Stimulated activated CD8-positive, alpha-beta memory T cell treated with anti-CD3 and anti-CD28 coated beads, Interleukin-4, amount 100 ng/mL, for 1 hour (primary cell): ENCODE measurements at places on chromosomes 13 and 19.

DNA sequence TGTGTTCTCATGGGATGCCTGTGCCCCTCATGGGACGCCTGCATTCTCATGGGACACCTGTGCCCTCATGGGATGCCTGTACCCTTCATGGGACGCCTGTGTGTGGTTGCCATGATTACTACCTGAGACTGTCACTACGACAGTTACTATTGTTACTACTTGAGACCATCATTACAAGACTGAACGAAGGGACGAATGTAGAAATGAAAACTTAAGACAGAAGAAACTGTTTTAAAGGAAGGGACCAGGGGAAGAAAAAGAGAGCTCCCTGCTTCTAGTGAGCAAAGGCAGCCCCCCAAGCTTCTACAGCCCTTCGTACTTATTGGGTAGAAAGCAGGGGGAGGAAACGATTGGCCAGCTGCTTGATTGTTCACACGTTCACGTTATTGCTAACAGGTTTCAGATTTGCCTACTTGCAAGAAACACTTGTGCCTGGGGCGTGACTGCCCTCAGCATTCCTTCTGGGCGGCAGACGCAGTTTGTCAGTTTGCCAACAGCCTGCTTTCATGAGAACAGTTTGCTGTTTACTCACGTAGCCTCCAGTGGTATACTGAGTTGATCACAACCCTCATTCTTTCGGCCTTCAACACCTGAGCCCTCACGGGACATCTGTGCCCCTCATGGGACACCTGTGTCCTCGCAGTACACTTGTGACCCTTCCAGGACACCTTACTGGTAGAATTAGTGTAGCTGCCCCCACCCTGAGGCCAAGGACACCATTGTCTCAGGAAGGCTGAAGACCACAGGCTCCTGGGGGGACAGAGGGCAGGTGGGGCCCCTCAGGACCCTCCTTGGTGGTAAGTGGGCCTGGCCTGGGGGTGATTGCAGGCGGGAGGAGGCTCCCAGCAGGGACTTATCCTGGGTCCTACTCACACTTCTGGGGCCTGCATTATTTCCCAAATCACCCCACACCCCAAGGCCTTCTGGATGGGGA is 2.5 kb upstream of the S1PR4 start:
- DNase-seq = no peak

DNA sequence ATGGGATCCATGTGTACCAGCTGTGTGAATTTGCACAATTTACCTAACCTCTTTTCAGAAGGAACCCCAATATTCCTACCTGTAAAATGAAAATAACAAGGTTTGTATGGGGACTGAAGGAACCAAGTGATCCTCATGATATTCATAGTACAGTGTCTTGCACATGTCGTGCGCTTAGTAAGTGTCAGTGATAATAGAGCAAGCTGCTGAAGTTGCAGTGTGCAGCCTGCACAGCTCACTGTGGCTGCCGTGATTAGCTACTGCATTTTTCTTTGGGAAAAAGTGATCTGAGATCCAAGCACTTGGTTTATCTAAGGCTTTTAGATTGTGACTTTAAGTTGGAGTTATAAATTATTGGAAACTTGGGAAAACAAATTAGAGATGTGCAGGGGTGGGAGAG is 135.9 kb upstream of the FRY start:
- no peak for DNase-seq

DNA sequence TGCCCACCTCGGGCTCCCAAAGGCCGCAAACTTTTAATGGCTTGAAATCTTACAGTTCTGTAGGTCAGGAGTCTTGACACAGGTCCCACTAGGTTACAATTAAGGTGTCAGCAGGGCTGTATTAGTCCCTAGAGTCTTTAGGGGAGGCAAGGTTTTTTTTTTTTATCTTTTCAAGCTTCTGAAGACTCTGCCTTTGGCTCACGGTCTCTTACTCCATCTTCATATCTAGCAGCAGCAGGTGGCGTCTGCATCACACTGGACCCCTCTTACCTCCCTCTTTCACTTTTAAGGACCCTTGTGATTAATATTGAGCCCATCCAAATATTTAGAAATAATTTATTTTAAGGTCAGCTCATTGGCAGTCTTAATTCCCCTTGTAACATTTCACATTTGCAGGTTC is 11.6 kb downstream of the MIR17HG start:
- DNase-seq = no peak

GRCh38 chr19:947707-948539 is 22.1 kb downstream of the ARID3A start:
- DNase-seq = no peak

DNA sequence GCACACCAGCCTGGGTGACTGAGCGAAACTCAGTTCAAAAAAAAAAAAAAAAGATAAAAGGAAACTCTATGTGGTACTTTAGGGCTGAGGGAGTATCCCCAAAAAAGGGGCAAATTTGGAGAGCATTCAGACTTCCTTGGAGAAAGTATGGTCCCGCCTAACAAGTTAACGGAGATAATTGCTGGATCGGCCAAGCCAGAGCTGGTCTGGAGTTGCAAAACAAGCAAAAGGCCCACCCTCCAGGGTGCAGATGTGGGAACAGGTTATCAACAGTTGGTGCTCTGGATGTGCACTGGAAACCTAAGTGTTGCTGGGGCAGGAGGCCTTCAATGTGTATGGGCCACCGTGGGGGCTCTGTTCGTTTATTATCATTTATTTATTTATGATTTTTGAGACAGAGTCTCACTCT is 2.8 kb downstream of the IQCN start:
- no peak for DNase-seq

GRCh38 chr13:84446972-84447639 is 564.8 kb upstream of the SLITRK1 start:
- no peak for DNase-seq

DNA sequence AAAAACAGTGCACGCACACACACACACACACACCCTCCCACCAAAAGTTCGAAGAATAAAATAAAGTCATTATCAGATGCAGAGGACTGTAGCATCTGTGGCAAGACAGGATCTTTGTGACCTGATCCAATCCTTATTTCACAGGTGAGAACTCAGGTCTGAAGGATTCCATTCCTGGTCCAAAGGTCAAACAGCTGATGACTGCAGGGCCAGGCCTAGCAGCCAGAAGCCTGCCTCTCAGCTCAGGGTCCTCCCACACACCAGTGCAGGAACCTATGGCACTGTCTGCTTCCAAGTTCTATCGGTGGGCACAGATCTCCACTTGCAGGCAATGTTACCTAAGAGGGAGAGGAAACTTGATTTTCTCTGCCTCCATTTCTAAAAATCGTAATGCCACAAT is 57.5 kb downstream of the SERP2 start:
- no peak for DNase-seq

GRCh38 chr19:45955905-45956608 is 17.6 kb downstream of the NOVA2 start:
- no peak for DNase-seq

DNA sequence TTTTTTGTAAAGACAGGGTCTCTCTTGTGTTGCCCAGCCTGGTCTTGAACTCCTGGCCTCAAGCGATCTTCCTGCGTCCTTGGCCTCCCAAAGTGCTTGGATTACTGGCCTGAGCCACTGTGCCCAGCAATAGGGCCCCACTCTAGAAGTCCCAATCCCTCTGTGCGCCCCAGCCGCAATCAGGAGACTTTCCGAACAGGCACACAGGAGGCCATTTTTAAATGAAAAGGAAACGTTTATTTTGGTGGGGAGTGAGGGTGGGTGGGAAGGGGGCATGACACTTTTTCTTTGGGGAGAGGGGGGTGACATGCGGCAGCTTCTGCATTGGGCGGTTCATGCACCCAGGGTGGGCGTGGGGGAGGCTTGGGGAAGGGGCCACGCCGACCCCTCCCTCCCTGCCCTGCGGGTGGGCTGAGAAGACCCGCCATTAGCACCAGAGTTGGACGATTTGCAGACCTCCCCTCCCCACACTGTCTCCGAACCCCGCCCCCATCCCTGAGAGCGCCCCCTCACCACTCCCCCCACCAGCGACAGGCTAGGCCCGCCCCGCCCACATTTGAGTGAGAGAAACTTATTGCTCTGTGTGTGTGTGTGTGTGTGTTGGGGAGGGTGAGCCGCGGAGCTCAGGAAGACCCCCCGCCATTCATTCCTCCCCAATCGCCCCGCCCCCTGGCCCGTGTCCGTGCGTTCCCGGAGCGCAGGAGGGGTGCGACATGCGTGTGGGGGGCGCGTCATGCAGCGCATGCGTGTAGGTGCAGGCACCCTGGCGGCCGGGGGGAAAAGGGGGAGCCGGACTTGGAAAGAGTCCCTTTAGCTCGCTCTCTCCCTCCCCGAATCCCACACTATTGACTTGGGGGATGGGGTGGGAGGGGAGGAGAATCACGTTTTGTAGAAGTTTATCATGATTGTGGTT is 17.2 kb downstream of the KCNC3 start:
- no peak for DNase-seq

- no peak for DNase-seq
Observed at GRCh38 chr19:5048727-5049553, 80.0 kb downstream of the KDM4B start.

DNA sequence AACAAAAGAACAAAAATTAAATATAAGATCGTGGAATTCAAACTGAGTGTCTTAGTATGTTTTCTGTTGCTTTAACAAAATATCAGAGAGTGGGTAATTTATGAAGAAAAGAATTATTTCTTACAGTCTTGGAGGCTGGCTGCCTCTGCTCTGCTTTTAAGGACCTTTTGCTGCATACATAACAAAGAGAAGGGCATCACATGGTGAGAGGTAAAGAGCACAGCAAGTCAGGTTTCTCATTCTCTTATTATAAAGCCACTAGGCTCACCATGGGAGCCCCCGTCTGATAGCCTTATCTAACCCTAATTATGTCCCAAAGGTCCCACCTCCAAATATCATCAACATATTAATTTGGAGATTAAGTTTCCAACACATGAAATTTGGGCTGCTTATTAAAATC is 231.3 kb downstream of the SLITRK6 start:
- DNase-seq = no peak

- no peak for DNase-seq
Observed at GRCh38 chr19:33883859-33884519, 87.3 kb downstream of the KCTD15 start.

- no peak for DNase-seq
Observed at GRCh38 chr19:30584090-30584489, 211.9 kb downstream of the ZNF536 start.

DNA sequence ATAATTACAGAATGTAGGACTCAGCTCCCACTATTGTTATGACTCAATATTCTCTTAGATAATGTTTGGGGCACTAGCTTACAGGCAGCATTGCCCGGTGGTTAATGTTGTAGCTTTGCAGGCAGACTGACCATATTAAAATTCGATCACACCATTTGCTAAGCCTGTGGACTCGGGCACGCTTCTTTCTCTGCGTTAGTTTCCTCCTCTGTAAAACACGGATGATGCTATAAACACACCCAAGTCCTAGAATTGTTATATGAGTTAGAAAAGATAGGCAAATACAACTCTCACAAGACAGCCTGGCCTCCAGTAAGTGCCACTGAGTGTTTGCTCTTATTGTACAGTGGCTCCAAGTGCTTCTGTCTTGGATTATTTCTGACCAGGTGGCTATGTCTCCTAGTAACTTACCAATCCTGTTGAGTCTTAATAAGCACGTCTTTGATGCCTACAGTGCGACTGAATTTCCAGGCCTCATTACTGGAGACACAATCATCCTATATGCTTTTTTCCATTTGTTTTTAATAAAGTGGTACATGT is 50.0 kb upstream of the ALOX5AP start:
- no peak for DNase-seq

DNA sequence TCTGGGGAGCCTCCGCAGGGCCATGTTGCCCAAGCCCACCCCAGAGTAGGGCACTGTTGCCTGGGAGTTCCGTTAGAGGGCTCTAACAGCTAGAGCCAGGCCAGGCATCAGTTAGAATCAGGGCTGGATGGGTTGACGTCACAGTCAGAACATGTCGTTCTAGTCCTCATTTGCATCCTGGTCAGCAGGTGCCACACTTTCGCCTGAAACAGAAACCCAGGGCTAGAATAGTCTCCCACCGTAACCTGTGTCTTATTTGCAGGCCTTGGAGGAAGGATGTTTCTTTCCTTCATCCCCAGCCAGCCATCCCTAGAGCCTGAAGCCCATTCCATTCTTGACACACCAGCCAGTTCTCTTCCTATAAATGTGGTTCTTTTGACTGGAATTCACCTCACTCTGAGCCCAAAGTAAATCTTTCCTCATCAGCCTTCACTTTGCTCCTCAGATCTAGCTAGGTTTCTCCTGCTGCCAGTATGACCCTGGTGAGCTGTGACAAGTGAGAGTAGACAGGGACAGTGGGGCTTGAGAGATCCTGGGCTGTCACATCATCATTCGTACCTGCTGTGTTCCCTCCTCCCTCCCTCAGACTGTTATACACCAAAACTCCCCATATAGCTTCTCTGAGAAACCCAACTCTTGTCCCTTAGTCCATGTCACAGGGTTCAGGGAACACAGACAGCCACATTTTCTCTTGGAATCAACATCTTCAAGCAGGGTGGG is 12.2 kb upstream of the CCDC97 start:
- no peak for DNase-seq
